ENCODE measurements at places on chromosomes 3 and 15. TPM values are rescaled to one million over a fixed set of nuclear protein-coding genes. Genes with fewer than 3 reads are reported as not detected.

THSD4 gene
- total RNA-seq = not detected

- DNase-seq = no peak
These were observed 140.5 kb downstream of the SEMA6D start for GRCh38 chr15:47857776-47858167.

GRCh38 chr15:57198654-57199291 lies 177.5 kb upstream of the CGNL1 start:
- DNase-seq = no peak

SUCNR1 gene
- total RNA-seq = not detected

GRCh38 chr3:55000953-55001352 lies 73.1 kb upstream of the LRTM1 start:
- no peak for DNase-seq

ISLR2 gene
- total RNA-seq = not detected

GRCh38 chr3:13548696-13549622 lies at the start of gene FBLN2:
Gene FBLN2 (plus strand): TSS chr3:13549125. CDS start chr3:13570356, 21,231 bp downstream.
- DNase-seq = no peak

- DNase-seq = no peak
These were observed 16.3 kb downstream of the MORF4L1 start for GRCh38 chr15:78889000-78889399.

GRCh38 chr3:46853441-46854415 lies 9.5 kb downstream of the MYL3 start:
- no peak for DNase-seq

LRRN1 gene
- total RNA-seq = 0.46 TPM

DNA sequence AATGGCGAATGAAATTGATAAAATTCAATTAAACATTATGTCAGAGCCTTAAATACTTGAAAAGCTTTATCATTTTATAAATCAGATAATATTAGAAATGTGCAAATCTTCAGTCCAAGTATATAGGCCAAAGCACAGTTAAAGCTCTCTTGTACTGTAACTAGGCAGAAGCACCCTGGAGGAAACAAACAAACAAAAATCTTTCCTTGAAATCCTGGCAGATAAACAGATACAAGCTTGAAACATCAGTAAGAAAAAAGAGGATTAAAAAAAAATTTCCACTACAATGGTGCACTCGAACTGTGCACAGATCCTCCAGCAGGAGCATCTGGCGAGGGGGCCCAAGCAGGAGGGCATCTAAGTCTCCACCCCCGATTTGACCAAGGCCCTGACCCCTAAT lies 166.6 kb downstream of the PLD1 start:
- no peak for DNase-seq

KLF15 gene
- not detected for total RNA-seq

DNA sequence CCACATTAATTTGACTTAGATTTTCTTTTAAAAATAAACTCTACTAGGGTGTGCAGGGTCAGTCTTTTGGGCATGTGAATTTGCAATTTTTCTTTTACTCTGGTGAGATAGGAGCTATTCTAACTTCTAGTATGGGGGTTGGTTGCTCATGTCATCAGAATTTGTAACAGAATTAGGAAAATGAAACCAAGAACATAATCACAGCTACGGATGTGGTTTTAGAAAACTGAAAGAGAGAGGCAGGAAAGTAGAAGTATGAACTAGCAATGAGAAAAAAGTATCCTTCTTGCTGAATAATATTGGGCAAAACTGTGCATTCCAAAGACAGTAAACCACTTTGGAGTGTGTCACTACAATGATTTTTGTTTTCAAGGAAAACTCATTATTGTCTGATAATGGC lies 43.3 kb downstream of the ADPGK start:
- no peak for DNase-seq

- DNase-seq = peak; percentile 25
These were observed 16.0 kb upstream of the CCNL1 start for GRCh38 chr3:157175691-157176507.

- DNase-seq = no peak
These were observed 125.5 kb downstream of the GREM1 start for GRCh38 chr15:32843219-32843815.

PAQR5 gene
- total RNA-seq = not detected

GRCh38 chr15:52340093-52340492 lies 44.5 kb upstream of the MYO5C start:
- no peak for DNase-seq

DNA sequence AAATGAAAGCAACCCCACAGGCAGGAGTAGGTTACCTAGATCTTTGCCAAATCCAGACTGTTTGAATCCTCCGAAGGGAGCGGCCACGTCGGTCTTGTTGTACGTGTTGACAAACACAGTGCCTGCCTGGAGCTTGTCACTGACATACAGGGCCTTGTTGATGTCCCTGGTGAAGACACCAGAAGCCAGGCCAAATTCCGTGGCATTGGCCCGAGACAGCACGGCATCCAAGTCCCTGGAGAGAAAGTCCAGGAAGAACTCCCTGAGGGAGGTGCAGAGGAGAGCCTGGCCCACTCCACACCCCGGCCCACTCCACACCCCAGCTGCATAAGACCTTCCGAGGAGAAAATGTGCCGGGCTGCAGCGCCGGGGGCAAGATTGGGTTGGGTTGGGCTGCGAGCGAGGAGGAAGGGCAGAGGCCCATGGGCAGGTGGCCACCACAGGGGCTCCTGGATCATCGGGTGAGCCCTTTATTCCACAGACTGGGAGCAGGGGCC lies 21.8 kb upstream of the SLC41A3 start:
- DNase-seq = no peak

DNA sequence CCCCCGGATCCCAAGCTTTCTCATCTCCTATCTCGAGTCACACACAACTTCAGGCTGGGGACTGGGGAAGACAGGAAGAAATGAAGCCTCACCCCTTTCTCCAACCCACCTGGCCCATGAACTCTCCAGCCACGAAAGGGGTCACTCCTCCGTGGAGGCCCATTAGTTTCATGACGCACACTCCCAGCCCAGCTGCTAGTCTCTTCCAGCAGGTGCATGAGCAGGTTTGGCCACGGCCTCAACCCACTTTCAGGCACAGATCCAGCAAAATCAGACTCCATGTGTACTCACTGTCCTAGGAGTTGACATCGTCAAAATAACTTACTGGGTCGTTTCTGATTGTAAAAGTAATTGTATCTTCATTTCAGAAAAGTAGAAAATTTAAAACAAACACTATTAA lies 76.6 kb downstream of the C3orf70 start:
- DNase-seq = no peak

Data from activated CD4-positive, alpha-beta T cell treated with anti-CD3 and anti-CD28 coated beads, Interleukin-2, amount 10 ng/mL, durations not matched to agents 7 days and 5 days (primary cell).